ENCODE measurements at places on chromosomes 5 and 9.
A peak's percentile ranks its signal among the peaks of the same experiment; 100 is the strongest.

DNA sequence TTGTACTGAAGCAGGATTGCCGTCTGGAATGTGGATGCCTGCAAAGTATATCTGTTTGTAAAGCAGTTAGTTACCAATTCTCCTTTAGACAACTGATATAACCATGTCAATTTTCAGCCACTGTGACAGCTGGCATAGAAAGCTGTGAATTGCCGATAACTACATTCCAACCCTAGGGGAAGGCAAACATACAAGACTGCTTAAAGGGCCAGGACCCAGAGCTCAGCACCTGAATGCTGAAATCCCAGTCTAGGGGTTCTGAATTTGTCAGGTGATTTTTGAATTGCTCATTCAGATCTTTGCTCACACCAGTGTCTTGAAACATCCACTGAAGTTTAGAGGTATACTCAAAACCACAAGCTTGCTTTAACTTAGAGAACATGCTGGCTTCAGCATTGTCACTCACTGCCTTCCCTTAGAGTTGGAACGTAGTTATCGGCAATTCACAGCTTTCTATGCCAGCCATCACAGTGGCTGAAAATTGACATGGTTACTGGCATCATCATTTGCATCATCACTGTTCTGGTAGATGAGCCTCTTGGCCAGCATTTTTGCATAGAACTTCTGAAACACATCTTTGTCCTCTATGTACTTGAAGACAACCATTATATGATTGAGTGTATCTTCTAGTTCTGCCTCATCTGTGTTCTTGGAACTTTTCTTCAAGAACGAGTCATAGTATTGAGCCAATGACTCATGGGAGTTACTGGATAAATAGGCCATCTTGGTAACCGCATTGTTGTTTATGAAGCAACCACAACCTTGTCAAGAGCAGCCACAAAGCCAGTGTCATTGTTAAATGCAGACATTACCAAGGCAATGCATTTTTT lies 82.1 kb downstream of the CCDC192 start:
- peak; percentile 6 for DNase-seq

DNA sequence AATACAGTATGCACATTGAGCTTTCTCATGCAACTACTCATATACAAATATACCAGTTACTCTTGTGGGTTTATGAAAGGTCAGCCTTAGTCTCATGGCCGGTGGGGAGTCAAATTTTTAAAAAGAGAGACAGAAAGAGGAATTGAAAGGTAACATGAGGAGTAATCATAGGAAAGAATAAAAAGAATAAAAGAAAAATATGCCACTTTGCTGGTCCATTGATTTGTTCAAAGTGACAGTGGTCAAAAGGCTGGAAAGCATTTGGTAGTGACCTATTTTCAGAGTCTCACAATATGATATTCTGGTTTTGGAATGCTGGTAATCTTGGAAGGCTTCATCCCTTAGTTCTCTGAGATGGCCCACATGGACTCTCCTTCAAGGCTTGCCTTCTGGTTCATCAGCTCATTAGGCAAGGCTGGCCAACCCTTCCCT lies 67.0 kb downstream of the ZNF366 start:
- no peak for DNase-seq

DNA sequence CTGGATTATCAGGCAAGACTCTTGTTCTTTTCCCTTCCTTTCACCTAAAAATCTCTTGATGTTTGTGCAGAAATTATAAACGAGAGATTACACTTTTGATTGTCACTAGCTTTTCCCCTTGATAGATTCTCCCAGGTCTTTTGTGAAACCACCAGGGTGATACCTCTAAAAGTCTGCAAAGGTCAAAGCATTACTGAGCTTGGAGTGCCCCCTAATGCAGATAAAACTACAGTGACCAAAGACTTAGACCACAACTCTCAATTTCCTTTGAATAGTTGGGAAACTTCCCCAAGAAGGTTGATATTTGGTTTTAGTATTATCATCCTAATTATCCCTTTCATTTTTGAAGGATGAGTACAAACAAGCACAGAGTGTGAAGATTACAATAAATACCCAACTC lies 173.1 kb downstream of the CYLC2 start:
- no peak for DNase-seq

DNA sequence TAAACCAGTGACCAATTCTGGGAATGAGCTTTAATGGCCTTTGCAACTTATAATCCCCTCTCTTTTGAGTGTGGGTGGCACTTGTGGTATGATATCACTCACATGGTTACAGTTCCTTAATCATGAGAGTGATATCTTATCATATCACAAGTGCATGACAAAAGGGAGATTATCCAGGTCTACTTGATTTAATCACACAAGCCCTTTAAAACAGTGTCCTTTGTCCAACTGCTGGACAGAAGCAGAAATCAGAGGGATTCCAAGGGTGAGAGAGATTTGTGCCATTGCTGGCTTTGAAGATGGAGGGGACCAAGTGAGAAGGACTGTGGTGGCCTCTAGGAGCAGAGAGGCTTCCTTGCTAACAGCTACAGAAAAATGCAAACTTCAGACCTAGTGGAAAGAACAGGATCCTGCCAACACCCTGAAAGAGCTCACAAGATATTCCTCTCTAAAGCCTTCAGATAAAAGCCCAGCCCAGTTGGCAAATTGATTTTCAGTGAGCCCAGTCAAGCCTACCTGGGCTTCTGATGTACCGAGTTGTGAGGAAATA lies 279.0 kb upstream of the TLE4 start:
- DNase-seq = no peak

DNA sequence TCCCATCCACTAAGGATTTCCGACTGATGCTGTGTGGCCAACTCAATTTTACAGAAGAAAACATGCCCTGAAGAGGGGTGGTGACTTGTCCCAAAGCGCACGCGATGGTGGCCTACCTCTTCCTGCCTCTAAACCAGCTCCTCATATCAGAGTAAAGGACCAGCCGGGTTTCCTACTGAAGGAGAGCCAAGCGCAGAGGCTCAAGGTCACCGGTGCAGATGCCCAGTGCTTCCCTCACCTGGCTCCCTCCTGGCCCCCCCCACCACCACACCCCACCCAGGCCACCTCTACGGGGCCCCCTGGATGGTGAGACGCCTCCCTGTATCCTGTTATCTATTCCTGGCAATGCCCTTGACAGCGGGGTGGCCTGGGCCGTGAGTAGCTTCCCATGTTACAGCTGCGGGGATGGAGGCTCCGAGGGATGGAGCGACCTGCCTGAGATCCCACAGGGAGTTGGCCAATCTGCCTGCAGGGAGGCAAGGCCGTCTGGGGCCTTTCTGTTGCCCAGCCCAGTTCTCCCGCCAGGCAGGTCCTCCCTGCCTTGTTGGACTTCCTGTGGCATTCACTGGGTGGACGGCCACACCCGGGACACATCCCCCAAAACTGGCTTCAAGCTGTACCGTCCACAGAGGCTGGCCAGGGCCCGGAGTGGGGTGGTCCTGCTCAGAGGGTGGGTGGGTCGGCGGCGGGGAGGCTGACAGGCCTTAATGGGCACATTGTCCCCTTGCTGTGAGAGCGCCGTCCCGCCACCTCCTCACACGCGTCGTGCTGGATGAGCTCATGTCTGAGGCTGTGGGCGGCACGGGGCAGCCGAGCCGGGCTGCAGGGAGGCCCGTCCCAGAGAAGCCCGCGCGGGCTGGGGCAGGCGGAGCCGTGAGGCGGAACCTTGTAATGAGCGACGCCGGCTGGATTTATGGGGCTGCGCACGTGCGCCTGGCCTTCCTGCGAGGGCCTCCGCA lies 72.5 kb downstream of the MACROH2A1 start:
- no peak for DNase-seq

GRCh38 chr5:81854915-81855314 lies 104.0 kb upstream of the SSBP2 start:
- no peak for DNase-seq

DNA sequence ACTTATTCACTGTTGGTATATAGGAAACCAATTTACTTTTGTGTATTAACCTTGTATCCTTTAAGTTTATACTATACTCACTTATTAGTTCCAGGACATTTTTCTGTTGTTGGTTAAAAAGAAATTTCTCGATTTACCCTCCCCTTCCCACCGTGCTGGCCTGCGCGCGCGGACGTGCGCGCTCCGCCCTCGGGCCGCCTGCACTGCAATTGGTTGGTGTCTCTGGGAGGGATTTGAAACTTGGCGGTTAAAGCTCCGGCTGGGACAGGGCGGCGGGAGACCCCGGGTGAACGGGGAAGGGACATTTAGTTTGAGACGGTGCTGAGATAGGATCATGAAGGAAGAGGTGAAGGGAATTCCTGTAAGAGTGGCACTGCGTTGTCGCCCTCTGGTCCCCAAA lies at the start of gene KIF4B:
KIF4B (plus strand) TSS at position 230 of the 400 bp plus-strand sequence; CDS start at position 335, 105 bp downstream.
- no peak for DNase-seq

GRCh38 chr5:158731014-158731413 lies 368.7 kb downstream of the EBF1 start:
- no peak for DNase-seq

DNA sequence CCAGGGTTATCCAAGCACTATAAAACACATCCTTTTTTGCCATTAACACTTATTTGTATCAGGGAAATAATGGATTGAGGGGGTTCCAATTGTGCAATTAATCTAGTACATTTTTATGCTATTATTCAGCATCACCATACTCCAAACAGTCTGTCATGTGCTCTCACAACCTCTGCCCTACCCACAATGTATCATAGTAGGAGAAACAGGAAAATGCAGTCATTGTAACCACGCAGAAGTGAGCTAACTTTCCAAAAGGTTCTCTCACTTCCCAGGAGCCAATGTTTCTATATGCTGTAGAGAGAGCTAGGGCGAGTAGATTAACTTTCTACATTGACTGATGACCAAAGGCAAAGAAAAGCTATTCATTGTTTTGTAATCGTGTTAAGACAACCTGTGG lies 29.8 kb downstream of the DAB2 start:
- DNase-seq = no peak

GRCh38 chr5:159548517-159548916 lies 218.2 kb upstream of the IL12B start:
- no peak for DNase-seq

- no peak for DNase-seq
Observed at GRCh38 chr9:124185413-124185812, 72.3 kb upstream of the NEK6 start.

GRCh38 chr9:15510789-15511575 lies at the start of gene PSIP1:
PSIP1 (minus strand) TSS chr9:15510970; CDS start chr9:15510188, 782 bp downstream.
- DNase-seq = peak; percentile 76

DNA sequence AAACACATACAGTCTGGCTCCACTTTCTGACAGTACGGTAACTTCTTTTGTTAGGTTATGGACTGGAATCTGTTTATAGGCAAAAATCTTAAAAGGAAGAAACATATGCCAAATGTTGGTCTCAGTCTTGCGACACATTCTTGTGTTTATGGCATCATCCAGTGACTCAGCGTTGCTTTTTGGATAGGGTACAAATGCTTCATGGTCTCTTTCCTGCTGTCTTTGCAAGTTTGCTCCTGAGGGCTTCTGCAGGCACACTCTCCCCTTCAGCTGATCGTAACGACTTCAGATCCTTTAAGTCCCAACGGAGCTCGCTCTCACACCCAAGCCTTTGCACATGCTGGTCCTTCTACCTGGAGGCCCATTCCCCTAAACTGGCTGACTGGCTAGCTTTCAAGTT lies 23.6 kb upstream of the TNFSF8 start:
- DNase-seq = no peak

DNA sequence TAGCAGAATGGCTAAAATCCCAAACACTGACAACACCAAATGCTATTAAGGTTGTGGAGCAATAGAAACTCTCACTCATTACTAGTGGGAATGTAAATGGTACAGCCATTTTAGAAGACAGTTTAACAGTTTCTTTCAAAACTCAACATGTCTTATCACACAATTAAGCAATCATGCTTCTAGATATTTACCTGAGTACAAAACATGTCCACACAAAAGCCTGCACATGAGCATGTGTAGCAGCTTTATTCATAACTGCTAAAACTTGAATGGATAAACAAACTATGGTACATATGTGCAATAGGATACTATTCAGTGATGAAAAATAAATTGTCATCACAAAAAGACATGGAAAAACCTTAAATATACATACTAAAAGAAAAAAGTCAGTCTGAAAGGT lies 31.5 kb downstream of the SLC25A46 start:
- no peak for DNase-seq

GRCh38 chr5:113084402-113085083 lies 107.9 kb downstream of the DCP2 start:
- no peak for DNase-seq

- DNase-seq = no peak
Observed at GRCh38 chr5:159735036-159735435, 181.2 kb upstream of the ADRA1B start.

- no peak for DNase-seq
Observed at GRCh38 chr5:169442913-169443784, 140.4 kb upstream of the SPDL1 start.

DNA sequence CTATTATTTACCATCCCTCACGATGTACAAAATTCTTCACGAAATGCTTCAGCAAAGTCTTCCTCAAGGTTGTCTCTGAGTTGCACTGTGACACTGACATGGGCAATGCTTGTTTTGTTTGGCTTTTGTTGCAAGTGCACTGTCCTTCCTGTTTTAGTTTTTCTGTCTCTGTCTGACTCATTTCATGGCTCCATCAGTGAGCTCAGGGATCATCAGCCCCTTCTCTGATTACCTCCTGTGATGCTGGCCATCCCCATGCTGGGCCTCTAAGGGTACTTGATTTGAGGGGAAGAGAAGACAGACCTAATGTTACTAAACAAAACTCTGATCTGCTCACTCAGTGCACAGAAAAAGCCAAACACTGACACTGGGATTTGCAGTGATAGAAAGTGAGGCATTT lies 37.6 kb upstream of the STX17 start:
- no peak for DNase-seq

DNA sequence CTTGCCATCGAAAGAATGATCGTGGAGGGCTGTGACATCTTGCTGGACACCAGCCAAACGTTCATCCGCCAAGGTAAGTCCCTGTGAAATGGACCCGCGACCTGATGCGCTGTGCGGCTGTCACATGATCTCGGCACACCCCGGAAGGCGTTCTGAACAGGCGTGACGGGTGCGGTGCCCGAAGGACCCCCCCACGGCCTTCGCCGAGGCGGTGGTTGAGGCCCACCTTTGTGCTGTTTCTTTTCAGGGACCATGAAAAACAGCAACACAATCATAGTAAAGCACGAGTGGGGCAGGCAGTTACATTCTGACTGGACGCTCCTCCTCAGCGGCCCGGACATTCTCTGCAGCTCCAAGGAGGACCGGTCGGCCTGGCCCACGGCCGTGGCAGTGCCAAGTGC lies 126.7 kb downstream of the RASGRF2 start:
- DNase-seq = no peak

Measured in stimulated activated CD4-positive, alpha-beta T cell treated with anti-CD3 and anti-CD28 coated beads, Interleukin-12 subunit alpha, Interleukin-12 subunit beta, amount 100 ng/mL, for 48 hours (primary cell).